SJSA1 (cell line): ENCODE measurements at places on chromosomes 6 and 20. TPM values are rescaled to one million over a fixed set of nuclear protein-coding genes. Genes with fewer than 3 reads are reported as not detected.

DLL1 gene
- 0.03 TPM in 1 of 2 replicates, not detected in the other for total RNA-seq

SOX18 gene
- total RNA-seq, result 61.7 and 70.0 TPM in 2 replicates

NFATC2 gene
- not detected in 2 replicates for total RNA-seq

LCA5 gene
- total RNA-seq, result 10.1 and 10.2 TPM in 2 replicates

KIAA1755 gene
- 0.03 and 0.44 TPM in 2 replicates for total RNA-seq

DCBLD1 gene
- 39.6 and 59.1 TPM in 2 replicates for total RNA-seq

FRS3 gene
- 1.5 and 2.0 TPM in 2 replicates for total RNA-seq

LRRC73 gene
- total RNA-seq, result not detected in 2 replicates

HLA-DQB1 gene
- total RNA-seq, result not detected in 2 replicates

PKIB gene
- not detected in 2 replicates for total RNA-seq

WDR27 gene
- total RNA-seq, result 9.6 and 17.1 TPM in 2 replicates

CD93 gene
- not detected in 2 replicates for total RNA-seq

OR2H2 gene
- total RNA-seq, result not detected in 2 replicates

ANGPT4 gene
- not detected in 2 replicates for total RNA-seq

TMEM14B gene
- 171 and 226 TPM in 2 replicates for total RNA-seq

COL19A1 gene
- total RNA-seq, result not detected in 2 replicates

TMC2 gene
- total RNA-seq, result not detected in 2 replicates

DNMT3B gene
- 2.6 and 5.6 TPM in 2 replicates for total RNA-seq

PBOV1 gene
- total RNA-seq, result not detected in 2 replicates

TAP2 gene
- total RNA-seq, result 18.5 and 34.2 TPM in 2 replicates

SLC17A2 gene
- not detected in 2 replicates for total RNA-seq

DNPH1 gene
- total RNA-seq, result 35.7 and 71.5 TPM in 2 replicates

NKX2-2 gene
- 5.7 and 19.8 TPM in 2 replicates for total RNA-seq

PPP1R16B gene
- total RNA-seq, result 0.03 TPM in 1 of 2 replicates, not detected in the other

ADGRF5 gene
- not detected in 2 replicates for total RNA-seq
